ENCODE measurements at places on chromosomes 5 and 9. TPM values are rescaled to one million over a fixed set of nuclear protein-coding genes. Genes with fewer than 3 reads are reported as not detected.

Gene LRRC19
- not detected for total RNA-seq

Gene TMEM252
- not detected for total RNA-seq

DNA sequence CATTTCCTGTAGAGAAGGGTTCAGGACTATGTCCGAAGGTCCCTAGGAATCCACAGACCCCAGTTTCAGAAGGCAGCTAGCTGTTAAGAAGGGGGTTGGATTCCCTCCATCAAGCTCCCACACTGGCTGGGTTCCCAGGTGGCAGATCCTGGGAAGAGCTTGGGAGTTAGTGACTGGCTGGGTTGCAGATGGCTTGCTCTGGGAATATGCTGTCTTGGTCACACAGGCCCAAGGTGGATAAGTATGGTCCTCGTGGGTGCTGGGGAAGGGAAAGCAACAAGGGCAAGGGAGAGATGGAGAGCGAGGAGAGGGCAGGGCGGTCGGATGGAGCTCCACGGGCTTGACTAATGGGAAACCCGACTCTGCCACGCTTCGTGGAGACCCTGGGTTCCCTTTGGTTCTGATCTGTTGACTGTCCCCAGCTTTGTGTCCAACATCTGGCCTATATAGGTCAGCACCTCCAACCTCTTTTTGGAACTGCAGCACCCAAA is 17.4 kb downstream of the SH3PXD2B start:
- H3K4me3 ChIP-seq: no peak overlapping the region
- H3K27ac ChIP-seq: peak overlapping the region; percentile 81
- H3K27me3 ChIP-seq: no peaks in the 10 kb centered on the region
- DNase-seq: no peak

Gene SLC6A7
- not detected for total RNA-seq

GRCh38 chr5:75716715-75717081 is 539 bp downstream of the POC5 start:
- H3K36me3 ChIP-seq: peaks cover 3% of the 10 kb centered on the region
- peak overlapping the region; percentile 98 for H3K27ac ChIP-seq
- DNase-seq: no peak
- peak overlapping the region; percentile 98 for H3K4me3 ChIP-seq
- peaks cover 8% of the 10 kb centered on the region for H3K27me3 ChIP-seq

Gene EGFLAM
- total RNA-seq: 0.12 TPM

DNA sequence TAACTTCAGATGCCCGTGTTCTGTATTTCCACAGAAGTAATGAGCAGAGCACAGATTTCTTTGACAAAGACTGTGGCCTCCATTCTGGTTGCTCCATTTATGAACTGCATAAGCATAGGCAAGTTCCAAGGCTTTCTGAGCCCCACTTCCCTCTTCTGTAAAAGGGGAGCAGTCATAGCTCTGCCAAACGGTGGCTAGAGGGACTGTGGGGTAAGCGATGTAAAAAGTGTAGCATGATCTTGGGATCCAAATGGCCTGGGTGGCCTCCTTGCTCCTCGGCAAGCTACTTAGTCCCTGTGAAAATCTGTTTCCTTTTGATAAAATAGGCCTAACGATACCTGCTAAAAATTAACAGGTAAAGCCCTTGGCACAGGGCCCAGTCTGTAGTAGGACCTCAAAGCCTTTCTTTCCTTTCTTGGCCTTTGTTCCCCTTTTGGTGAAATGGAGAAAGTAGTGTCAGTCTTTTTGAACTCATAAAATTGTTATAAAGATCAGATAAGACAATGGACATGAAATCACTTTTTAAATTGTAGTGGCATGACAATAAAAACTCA is 646.6 kb downstream of the ACTL7B start:
- no peak overlapping the region for H3K27ac ChIP-seq
- DNase-seq: no peak
- no peak overlapping the region for H3K4me3 ChIP-seq
- H3K27me3 ChIP-seq: peaks cover 8% of the 10 kb centered on the region
- peaks cover 11% of the 10 kb centered on the region for H3K4me1 ChIP-seq

DNA sequence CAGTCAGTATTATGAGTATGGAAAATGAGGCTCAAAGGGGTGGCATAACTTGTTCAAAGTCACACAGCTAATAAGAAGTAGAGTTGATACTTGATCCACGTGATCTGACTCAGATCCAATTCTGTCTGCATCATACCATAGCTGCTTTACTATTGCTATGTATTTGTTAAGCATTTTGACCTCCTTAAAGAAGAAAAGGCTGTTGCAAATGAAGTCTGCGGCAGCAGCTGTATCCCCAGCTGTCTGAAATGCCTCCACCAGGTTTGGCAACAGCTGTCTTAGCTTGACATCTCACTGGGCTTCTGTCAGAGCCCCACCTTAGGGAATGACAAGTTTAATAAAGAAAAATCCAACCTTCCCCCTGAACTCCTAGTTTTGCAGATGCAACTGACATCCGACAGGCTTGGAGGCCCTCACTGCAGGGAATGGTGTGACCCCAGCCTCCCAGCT is 75.6 kb upstream of the SLC44A1 start:
- DNase-seq: no peak
- H3K4me3 ChIP-seq: no peak overlapping the region
- H3K27me3 ChIP-seq: no peaks in the 10 kb centered on the region
- H3K4me1 ChIP-seq: peaks cover 4% of the 10 kb centered on the region
- no peak overlapping the region for H3K27ac ChIP-seq

DNA sequence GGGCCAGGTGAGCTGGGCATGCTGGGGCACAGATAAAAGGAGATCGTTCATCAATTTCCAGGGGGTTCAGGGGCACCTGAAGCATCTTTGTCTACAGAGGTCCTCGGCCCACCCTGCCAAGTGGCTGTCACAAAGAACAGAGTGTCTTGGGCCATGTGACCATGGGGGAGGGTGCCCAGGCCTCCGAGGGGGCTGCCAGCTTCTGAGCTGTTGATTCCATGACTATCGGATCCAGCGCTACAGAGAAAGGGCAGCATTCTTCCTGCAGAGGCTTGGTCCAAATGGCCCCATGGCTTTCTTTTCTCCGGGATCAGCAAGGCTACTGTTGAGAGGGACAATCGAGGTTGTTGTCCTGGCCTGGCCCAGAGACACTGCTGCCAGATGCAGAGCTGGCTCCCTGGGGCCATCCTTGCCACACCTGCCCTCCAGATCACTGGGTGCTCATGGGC is 289.2 kb downstream of the ZSWIM6 start:
- H3K27ac ChIP-seq: no peak overlapping the region
- H3K4me3 ChIP-seq: no peak overlapping the region
- no peaks in the 10 kb centered on the region for H3K27me3 ChIP-seq
- peaks cover 3% of the 10 kb centered on the region for H3K4me1 ChIP-seq

Gene SLCO6A1
- 1.1 TPM for total RNA-seq

DNA sequence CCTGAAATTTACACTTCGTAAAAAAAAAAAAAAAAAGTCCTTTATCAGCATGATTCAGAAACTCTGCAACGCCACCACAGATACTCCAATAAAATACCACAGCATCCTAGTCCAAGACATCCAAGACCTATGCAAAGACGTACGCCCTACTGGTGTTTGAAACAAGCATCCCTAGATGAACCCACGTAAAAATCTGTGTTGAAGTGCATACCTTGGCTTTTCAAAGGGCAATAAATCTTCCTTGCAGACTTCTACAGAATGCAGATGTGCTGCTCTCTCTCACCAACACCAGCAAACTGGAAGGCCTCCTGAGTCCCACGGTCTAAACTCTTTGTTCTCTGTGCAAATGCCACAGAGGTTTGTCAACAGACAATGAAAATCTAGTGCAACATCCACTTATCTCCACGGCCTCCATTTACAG is 38.8 kb downstream of the MYO10 start:
- no peaks in the 10 kb centered on the region for H3K27me3 ChIP-seq
- no peak overlapping the region for H3K4me3 ChIP-seq
- no peak for DNase-seq
- H3K27ac ChIP-seq: peak overlapping the region; percentile 6
- H3K4me1 ChIP-seq: peaks cover 58% of the 10 kb centered on the region

Gene CEL
- 0.87 TPM for total RNA-seq

GRCh38 chr5:113331209-113331551 is 103.6 kb downstream of the TSSK1B start:
- peaks cover 13% of the 10 kb centered on the region for H3K4me1 ChIP-seq
- H3K4me3 ChIP-seq: peak overlapping the region; percentile 24
- peaks cover 2% of the 10 kb centered on the region for H3K36me3 ChIP-seq
- H3K27me3 ChIP-seq: no peaks in the 10 kb centered on the region
- peak overlapping the region; percentile 55 for H3K27ac ChIP-seq

DNA sequence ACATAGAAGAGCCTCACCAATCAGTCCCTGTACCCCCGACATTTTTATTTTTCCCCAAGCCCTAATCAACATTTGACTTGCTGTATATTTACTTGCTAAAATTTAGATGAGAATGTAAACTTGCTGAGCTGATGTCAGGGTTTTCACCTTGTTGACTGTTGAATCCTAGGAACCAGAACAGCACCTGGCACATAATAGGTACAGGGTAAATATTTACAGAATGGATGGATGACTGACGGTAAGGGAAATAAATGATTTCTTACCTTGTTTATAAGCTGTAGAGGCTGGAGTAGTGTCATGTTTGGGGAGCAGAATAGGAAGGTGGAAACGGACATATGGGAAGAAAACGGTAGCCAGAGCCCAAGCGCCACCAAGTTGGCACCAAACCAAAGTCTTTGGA is 107.0 kb upstream of the NUDT12 start:
- no peak overlapping the region for H3K4me3 ChIP-seq
- H3K36me3 ChIP-seq: no peaks in the 10 kb centered on the region
- no peaks in the 10 kb centered on the region for H3K27me3 ChIP-seq

DNA sequence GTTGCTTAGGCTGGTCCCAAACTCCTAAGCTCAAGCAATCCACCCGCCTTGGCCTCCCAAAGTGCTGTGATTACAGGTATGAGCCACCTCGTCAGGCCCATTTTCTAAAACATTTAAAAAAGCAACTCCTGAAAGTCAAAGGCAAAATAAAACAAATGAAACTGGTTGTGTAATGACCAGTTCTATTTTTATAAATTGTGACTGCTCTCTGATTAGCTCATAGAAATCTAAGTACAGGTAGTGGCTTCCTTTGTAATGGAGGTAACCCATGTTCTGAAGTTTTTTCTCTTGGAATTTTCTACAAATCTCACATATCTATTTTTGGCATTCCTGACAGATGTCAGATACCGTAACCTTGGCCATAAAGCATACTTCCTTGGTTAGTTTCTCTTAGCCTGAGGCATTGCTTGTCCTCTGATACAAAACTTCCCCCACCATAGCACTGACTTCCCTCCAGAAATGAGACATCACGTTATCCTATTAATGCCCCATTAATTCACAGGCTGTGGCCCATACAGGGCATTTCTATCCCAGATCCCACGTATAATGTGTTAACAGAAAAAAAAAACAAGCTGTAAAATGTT is 14.1 kb upstream of the AK3 start:
- no peak for DNase-seq
- H3K36me3 ChIP-seq: no peaks in the 10 kb centered on the region
- H3K27ac ChIP-seq: no peak overlapping the region
- H3K4me3 ChIP-seq: no peak overlapping the region

Gene CNTLN
- 10.9 TPM for total RNA-seq

DNA sequence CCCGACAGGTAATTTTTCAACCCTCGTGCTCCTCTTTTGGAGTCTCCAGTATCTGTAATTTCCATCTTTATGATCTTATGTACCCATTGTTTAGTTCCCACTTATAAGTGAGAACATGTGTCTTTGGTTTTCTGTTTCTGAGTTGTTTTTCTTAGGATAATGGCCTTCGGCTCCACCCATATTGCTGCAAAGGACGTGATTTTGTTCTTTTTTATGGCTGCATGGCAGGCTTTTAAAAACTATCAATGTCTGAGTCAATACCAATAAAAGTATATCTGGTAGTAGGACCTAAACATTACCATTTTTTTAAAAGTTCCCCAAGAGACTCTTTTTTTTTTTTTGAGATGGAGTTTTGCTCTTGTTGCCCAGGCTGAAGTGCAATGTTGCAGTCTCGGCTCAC is 3.9 kb upstream of the SLC26A2 start:
- H3K4me3 ChIP-seq: no peak overlapping the region
- DNase-seq: no peak
- peaks cover 20% of the 10 kb centered on the region for H3K4me1 ChIP-seq
- H3K27ac ChIP-seq: no peak overlapping the region
- no peaks in the 10 kb centered on the region for H3K27me3 ChIP-seq

Gene TMC1
- total RNA-seq: not detected

Gene C5orf63
- 0.77 TPM for total RNA-seq

Gene GADD45G
- 1.5 TPM for total RNA-seq

DNA sequence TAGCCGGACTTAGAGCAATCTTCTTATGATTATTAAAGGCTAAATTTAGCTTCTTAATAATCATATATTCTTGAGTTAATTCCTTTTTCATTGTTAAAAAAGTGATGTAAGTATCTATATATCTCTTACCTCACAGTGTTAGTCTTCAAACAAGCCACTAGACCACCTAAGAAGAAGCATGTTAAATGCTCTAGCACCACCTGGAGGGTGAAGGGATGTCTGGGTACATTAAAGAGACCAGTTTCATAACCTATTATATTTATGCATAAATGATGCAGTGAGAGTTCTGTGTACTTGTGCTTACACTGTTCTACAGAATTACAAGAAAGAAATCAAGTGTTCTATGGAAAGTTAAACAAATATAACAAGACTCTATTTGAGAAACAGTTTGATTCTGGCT is 55.9 kb upstream of the SLCO6A1 start:
- H3K27me3 ChIP-seq: no peaks in the 10 kb centered on the region
- H3K36me3 ChIP-seq: no peaks in the 10 kb centered on the region

Data from chondrocyte (in vitro differentiated cells).